Osteoblast (primary cell): ENCODE measurements at places on chromosomes 1 and 21. TPM values are rescaled to one million over a fixed set of nuclear protein-coding genes. Genes with fewer than 3 reads are reported as not detected.

OR14K1 gene
- 0.36 TPM in 1 of 2 replicates, not detected in the other for total RNA-seq

TMEM82 gene
- not detected in 2 replicates for total RNA-seq

DTL gene
- total RNA-seq = 2.9 and 3.2 TPM in 2 replicates

STYXL2 gene
- total RNA-seq = not detected in 2 replicates

GPX7 gene
- 73.5 and 74.0 TPM in 2 replicates for total RNA-seq

PPP1R15B gene
- total RNA-seq = 21.5 and 23.9 TPM in 2 replicates

SEC16B gene
- 2.9 and 3.3 TPM in 2 replicates for total RNA-seq

PRAMEF17 gene
- total RNA-seq = not detected in 2 replicates

GCSAML gene
- total RNA-seq = not detected in 2 replicates

PRDX1 gene
- total RNA-seq = 249 and 260 TPM in 2 replicates

TSTD1 gene
- total RNA-seq = 0.72 and 1.8 TPM in 2 replicates

CD84 gene
- 0.29 and 0.36 TPM in 2 replicates for total RNA-seq

CDCP2 gene
- total RNA-seq = not detected in 2 replicates

LRRC39 gene
- 0.36 and 1.2 TPM in 2 replicates for total RNA-seq

SLC39A1 gene
- total RNA-seq = 96.3 and 99.0 TPM in 2 replicates

C1orf116 gene
- not detected in 2 replicates for total RNA-seq

DIO1 gene
- not detected in 2 replicates for total RNA-seq

KRTAP19-1 gene
- not detected in 2 replicates for total RNA-seq

FAM72C gene
- 0.36 and 0.59 TPM in 2 replicates for total RNA-seq

TMEM52 gene
- not detected in 2 replicates for total RNA-seq

REG4 gene
- total RNA-seq = not detected in 2 replicates

GUCA2B gene
- not detected in 2 replicates for total RNA-seq

ATP1A4 gene
- not detected in 2 replicates for total RNA-seq

NBPF10 gene
- 5.1 and 6.2 TPM in 2 replicates for total RNA-seq

C8B gene
- not detected in 2 replicates for total RNA-seq

ITPKB gene
- 6.2 and 7.1 TPM in 2 replicates for total RNA-seq

OR2AK2 gene
- total RNA-seq = not detected in 2 replicates

SLAMF1 gene
- total RNA-seq = not detected in 2 replicates

BCAN gene
- not detected in 2 replicates for total RNA-seq

ICOSLG gene
- 0.29 TPM in 1 of 2 replicates, not detected in the other for total RNA-seq

C1orf141 gene
- total RNA-seq = not detected in 2 replicates

PPIAL4G gene
- not detected in 2 replicates for total RNA-seq

CCDC28B gene
- 8.0 and 11.8 TPM in 2 replicates for total RNA-seq

SELENBP1 gene
- 28.3 and 42.0 TPM in 2 replicates for total RNA-seq

C1orf174 gene
- 27.1 and 29.3 TPM in 2 replicates for total RNA-seq

PTPN14 gene
- total RNA-seq = 122 and 131 TPM in 2 replicates

SPATA45 gene
- not detected in 2 replicates for total RNA-seq

CFAP107 gene
- total RNA-seq = not detected in 2 replicates

PTPN22 gene
- total RNA-seq = 1.1 and 1.8 TPM in 2 replicates

AGMAT gene
- 2.2 and 2.7 TPM in 2 replicates for total RNA-seq

DNASE2B gene
- not detected in 2 replicates for total RNA-seq

C1QTNF12 gene
- 0.36 and 0.59 TPM in 2 replicates for total RNA-seq

DIRAS3 gene
- total RNA-seq = 2.1 and 4.0 TPM in 2 replicates

PPFIA4 gene
- 8.0 and 10.9 TPM in 2 replicates for total RNA-seq

LAPTM5 gene
- 0.72 and 1.8 TPM in 2 replicates for total RNA-seq

C1orf94 gene
- not detected in 2 replicates for total RNA-seq

THEM5 gene
- total RNA-seq = not detected in 2 replicates

DISC1 gene
- total RNA-seq = 10.3 and 11.9 TPM in 2 replicates

CFHR5 gene
- not detected in 2 replicates for total RNA-seq

ASB17 gene
- not detected in 2 replicates for total RNA-seq
